IPS-NIHi11 (cell line): ENCODE measurements at places on chromosomes 7 and 10.
A peak's percentile ranks its signal among the peaks of the same experiment; 100 is the strongest.

DNA sequence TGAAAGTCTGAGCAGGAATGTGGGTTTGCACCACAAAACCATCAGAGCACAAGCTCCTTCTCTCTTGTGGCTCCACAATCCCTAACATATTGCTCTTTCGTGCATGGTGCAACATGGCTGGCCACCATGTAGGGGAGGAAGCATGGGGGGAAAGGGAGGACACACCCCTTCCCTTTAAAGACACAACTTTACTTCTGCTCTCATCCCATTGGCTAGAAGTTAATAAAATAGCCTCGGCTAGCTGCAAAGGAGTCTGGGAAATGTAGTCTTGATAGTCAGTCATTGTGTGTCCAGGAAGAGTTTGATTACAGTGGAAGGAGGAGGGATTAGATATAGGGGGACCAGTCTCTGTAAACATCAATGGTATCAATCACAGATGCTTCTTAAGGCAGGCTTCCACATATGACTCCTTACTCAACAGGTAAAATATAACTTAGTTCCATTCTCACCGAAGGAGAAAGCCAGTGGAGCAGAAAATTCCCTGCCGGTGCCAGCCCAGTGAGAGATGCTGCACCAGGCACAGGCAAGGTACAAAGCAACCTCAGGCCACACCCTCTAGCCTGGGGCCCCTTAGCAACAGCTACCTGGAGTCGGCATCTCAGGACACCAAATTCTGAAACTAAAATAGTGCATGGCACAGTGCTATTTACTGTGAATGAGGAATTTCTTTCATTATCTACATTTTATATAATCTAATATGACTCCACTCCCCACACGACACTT, 124.7 kb upstream of the CTBP2 start:
- peak; percentile 74 for DNase-seq

GRCh38 chr7:33079096-33079495, 16.5 kb upstream of the NT5C3A start:
- no peak for DNase-seq

DNA sequence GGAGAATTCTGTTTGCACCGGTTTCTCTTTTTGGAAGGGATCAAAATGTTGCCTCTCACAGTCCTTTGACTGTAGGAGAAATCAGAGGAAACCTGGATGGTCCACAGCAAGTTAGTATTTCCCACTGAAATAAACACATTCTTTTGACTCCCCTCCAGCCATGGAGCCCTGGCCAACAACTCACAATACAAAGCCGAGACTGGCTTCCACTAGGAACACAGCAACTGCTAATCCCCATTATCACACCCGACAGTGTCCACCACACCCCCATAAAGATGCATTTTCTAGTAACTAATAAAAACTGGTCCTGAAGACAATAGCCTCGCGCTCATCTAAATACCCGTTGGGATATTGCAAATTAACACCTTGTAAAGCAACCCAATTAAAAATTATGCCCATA, 798 bp upstream of the MACROH2A2 start:
- no peak for DNase-seq

GRCh38 chr10:22326145-22326702, 5.3 kb downstream of the BMI1 start:
- no peak for DNase-seq

DNA sequence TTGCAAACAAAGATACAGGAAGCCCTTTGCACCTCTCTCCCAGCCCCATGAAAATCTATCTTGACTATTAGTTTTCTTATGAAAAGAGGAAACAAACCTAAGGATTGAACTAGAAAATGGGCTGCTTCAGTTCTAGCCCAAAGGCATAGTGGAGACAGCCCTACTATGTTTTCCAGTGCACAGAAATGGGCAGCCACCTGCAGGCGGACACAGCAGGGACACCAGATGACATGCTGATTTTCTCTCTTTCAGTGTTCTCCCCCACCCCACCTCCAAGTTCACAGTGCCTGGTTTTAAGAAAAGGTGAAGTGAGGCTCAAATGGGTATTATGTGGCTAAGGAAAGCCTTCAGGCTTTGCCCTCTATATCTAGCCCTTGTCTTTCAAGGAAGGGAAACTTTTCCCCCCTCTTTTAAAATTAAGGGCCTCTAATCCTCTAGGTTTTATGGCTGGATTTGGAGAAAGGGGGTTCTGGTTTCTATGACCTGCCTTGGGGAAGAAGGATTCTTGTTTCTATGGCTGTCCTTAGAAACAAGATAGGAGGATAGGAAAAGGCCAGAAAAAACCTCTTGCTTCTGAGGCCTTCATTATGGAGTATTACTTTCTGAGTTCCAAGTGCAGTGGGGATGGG, 23.5 kb upstream of the DDX50 start:
- DNase-seq, result no peak

DNA sequence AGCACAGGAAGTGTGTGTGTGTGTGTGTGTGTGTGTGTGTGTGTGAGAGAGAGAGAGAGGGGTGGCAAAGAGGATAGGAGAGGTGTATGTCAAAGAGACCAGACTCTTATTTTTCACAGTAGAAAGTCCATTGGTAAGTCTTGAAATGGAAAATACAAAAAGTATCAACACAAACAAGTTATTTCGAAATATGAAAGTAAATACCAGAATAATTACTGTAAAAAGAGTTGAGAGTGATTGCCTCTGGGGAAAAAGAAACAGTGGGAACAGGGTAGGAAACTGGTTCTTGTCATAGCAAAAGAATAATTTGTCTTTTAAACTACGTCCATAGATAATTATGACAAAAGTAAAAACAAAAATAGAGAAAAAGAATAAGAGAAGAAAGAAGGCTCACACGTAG, 29.0 kb upstream of the EIF5AL1 start:
- no peak for DNase-seq

GRCh38 chr7:38186593-38187314, 8.7 kb downstream of the STARD3NL start:
- DNase-seq, result no peak

GRCh38 chr7:85529831-85530230, 343.0 kb upstream of the SEMA3D start:
- DNase-seq, result no peak

DNA sequence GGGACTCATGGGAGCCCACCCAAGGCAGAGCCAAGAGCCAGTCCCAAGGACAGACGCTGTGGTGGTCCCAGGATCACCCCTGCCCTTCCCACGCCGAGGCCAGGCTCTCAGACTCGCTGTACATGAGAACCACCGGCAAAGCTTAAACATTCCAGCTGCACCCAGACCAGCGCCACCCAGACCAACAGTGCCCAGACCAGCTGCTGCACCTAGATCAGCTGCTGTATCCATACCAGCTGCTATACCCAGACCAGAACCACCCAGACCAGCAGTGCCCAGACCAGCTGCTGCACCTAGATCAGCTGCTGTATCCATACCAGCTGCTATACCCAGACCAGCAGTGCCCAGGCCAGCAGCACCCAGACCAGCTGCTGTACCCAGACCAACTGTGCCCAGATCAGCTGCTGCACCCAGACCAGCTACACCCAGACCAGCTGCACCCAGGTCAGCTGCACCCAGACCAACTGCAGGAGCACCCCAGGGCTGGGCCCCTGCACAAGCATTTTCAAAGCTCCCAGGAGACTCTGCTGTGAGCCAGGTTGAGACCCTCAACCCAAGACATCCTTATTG, 47.9 kb upstream of the CNPY1 start:
- no peak for DNase-seq

DNA sequence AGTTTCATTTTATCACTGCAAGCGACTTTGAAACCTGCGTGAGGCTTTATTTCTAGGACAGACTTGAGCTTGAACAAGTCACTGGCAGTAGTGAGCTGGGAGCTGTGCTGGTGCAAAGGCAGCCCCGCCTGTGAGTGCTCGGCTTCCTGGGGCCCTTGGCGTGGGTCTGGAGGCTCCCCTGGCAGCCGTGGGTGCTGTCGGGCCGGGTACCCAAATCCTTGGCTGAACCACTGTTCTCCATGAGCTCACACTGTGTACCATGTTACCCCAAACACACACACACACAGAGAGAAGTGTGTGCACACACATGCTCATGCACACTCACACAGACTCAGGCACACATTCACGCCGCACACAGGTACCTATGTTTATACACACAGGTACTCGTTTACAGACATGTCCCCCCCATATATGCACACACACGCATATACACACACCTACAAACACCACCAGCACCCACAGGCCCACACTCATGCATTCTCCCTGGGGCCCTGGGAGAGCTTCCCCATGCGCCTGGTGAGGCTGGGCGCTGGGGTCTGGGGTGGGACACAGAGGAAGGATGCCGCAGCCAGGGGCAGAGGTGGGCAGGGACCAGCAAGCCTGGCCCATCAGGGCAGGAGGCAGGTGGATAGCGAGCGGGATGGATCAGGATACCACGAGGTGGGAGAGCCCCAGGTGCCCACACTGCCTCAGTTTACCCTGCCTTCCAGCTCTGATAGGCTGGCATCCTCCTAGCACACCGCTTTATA, 158.8 kb downstream of the ADARB2 start:
- no peak for DNase-seq

DNA sequence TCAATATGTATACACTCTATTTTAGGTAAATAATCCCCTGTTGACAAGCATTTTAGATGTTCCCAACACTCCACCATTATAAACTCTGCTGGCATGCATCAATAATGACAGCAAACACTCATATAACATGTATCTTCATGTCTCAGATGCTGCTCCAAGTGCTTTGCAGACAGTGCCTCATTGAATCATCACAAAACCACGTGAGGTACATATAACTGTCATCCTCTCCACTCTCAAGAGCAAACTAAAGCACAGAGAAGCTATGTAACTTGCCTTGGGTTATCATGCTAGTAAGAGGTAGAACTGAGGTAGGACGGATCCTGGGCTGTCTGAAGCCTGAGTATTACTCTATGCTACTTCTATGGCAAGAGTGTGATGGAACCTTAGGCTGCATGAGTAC, 72.5 kb upstream of the GSDME start:
- DNase-seq, result no peak

DNA sequence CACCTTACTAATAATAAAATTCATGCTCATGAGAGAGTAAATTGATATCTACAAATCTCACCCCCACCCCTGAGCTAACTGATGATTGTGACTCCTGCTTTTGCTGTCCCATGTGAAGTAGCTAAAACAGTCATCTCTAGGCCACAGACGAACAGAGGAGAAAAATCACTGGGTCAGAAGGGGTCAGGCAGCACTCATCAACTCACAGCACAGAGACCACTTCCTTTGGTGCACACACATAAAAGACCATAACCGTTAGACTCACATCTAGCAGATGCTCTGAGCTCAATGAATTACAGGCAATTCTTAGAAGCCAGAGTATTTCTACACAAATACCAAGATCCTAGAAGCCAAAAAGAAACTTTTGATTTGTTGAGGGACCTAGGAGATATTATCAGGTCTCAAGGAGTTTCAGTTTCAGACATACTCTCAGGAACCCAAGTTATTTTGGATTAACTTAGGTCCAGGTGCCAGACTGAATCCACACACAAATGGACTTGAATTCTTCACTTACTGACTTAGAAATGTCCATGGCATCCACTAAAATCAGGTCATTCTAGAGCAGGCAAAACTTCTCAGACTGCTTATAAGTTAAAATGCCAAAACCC, 65.0 kb upstream of the TES start:
- no peak for DNase-seq
